ENCODE measurements at places on chromosomes 1 and 21.
A peak's percentile ranks its signal among the peaks of the same experiment; 100 is the strongest.

DNA sequence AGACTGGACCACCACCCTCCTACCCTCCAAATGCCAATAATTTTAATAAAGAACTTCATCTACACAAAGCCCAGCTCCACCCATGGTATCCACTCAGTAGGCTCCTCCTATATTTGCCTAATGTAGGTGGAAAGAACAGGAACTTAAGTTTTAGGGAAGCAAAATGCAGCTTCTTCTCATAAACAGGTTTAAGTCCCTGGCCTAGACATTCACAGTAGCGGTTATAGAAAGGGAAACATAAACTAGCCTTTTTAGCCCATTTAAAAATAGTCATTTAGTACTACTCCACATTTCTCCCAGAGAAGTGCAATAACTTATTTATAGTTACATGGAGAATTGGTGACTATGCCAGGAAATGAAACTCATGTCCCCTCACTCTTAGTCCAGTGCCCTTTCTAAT, 56.6 kb upstream of the CPLANE2 start:
- DNase-seq: no peak

- no peak for DNase-seq
Measured at GRCh38 chr1:42951588-42951987, 7.1 kb downstream of the SLC2A1 start.

DNA sequence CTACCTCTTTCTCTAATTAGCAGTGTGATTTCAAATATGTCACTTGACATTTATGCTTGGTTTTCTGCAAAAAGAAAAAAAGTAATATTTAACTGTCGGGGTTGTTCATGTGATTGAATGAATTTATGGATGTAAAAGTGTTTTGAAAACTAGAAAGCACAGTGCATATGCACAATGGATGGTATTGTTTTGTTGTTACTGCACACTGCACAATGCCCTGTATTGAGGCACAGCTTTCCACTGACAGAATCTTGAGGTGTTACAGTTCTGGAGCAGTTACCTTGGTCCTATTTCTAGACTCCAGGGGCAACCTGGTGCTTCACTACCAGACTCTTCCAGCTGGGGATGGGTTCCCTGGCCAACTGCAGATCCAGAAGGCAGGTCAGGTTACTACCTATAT, 116.8 kb upstream of the L1TD1 start:
- DNase-seq: no peak

- DNase-seq: no peak
Measured at GRCh38 chr21:25701529-25701928, 33.2 kb downstream of the ATP5PF start.

DNA sequence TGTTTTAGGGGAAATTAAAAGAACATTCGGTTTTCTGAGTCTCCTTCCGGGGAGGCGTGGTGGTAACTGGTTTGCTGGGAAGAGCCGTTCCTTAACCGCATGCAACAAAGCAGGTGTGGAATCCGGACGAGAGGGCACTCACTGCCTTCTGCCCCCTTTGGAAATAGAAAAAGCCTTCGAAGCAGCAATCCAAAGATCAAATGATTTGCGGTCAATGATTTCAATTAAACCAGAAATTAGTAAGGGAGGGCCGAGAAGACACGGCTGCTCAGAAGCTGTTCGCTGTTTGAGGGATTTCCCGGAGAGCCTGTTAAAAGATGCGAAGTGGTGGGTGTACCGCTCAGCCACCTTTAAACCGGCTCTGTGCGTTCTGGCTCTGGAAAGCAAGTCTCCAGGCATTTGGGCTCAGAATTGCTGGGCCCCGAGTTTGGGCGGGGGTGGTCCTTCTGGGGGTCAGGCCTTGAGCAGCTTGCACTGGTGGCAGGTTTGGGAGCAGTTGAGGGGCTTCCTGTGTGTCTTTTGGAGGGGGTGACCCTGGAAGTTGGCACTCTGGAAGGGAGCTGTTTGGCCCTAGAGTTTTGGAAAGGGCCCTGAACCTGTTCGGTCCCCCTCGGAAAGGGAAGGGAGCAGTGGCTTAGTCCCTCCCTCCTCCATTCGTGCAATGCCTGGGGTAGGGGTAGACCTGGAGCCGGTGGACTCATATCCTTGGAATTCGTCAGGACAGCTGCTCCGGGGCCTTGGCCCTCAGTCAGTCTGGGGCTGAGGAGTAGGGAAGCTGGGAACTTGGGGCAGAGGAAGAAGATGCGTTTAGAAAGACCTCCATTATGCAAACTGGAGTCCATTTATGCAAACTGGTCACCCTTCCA, 3.1 kb downstream of the SIM2 start:
- DNase-seq: no peak

DNA sequence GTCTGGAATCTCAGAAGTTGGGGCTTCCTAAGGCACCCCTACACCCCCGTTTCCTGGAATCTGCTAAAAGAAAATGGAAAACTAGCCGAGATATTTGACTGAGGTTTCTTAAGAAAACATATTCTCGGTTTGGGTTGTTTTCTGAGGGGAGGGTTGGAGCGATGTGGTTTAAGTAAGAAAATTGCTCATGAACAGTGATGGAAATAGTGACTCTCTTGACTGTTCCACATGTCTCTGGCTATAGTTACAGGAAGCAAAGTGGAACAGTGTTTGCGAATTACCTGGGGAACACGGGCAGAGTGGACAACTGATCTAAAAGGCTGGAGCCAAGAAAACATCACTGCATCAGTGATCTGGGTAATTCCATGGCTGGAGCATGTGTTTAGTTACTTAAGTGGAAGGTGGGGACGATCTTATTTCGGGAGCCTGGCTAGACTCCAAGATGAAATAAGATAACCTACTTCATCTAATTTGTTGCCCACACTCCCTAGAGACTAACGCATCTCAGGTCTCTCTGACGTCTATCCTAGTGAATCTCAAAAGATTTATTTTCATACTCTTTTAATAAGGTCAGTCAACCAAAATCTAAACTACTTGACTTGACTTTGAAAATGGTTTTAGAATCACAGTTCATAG, 92.4 kb downstream of the KCNJ15 start:
- peak; percentile 62 for DNase-seq

DNA sequence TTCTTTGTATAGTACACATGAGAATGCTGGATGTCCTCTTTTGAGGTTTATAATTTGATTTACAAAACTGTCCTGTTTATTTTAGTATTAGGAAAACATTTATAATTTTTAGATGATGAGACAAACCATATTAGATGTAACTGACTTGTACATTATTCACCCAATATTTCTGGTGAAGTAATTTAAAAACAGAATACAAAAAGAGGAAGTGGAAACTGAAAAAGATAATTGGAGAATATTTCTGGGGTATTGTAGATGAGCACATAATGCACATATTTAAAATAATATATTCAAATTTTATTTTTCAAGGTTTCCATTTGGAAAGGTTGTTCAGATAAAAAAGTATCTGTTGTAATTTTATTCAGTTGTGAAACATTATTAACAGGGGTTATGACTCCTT, 40.7 kb downstream of the XPR1 start:
- no peak for DNase-seq

DNA sequence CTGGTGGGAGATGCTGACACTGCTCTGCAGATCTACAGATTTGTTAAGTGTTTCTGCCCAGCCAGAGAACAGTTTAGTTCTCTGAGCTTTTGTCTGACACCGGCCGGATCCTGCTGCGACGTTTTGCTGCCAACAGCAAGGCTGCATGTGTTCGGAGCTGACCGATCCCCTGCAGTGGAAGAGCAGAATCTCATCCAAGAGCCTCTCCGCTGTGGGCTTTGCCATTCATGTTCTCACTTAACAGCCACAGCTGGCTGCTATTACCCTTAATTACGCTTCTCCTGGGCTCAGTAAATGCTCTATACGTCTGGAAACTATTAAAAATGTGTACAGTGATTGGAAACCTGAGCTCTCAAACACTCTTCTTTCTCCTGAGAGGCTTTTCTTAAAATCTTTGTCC, 105.3 kb downstream of the BCAR3 start:
- DNase-seq: no peak

- DNase-seq: no peak
Measured at GRCh38 chr1:183733715-183734114, 71.2 kb upstream of the RGL1 start.

- no peak for DNase-seq
Measured at GRCh38 chr1:14949270-14949835, 204.2 kb upstream of the TMEM51 start.

GRCh38 chr1:230923176-230923575, 54.9 kb upstream of the C1orf198 start:
- no peak for DNase-seq

GRCh38 chr1:229716069-229716468, 90.0 kb downstream of the URB2 start:
- DNase-seq: peak; percentile 32

DNA sequence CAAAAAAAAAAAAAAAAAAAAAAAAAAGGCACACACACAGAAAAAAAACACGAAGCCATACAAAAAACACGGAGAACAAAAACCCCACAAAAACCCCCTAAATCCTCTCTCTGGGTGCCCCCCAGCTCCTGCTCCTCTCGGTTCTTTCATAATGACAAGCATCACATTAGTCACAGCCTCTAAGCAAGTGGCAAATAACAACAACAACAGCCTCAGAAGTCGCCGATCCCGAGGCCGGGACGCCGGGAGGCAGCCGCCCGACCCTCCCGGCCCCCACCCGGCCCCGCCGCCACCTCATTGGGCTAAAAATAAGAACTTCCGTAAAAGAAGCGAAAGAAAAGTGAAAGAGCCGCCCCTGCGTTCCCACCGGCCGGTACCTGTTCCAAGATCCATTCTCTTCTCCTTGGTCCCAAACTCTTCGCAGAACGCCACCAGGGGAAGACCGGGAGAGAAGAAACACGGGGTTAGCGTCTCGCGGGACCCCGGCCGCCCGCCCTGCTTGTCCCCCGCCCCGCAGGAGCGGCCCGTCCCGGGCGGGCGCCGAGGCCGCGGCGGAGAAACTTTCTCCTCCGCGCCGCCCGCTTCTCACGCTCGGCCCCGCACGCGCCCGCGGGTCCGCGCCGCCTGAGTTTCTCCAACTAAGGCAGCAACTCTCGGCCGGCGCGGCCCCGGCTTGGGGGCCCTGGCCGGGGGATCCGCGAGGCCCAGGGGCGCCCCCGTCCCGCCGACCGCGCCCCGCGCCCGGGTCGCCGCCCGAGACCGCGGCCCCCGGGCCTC, 102.8 kb downstream of the CASZ1 start:
- DNase-seq: no peak

DNA sequence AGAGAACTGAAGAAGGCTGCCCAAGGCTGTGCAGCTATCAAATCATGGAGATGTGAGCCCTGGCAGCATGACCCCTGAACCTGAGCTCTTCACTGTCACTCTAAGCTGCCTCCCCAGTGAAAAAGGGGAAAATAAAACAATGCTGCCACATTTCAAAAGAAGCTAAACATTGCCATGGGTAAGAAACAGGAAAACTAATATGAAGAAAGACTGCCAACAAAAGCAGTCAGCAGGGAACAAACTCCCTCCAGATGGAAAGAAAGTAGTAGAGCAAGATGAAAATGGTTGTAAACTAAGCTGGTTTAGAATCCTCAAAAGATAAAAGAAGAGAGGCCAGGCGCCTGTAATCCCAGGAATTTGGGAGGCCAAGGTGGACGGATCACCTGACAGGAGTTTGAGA, 36.2 kb upstream of the CSF1 start:
- no peak for DNase-seq

DNA sequence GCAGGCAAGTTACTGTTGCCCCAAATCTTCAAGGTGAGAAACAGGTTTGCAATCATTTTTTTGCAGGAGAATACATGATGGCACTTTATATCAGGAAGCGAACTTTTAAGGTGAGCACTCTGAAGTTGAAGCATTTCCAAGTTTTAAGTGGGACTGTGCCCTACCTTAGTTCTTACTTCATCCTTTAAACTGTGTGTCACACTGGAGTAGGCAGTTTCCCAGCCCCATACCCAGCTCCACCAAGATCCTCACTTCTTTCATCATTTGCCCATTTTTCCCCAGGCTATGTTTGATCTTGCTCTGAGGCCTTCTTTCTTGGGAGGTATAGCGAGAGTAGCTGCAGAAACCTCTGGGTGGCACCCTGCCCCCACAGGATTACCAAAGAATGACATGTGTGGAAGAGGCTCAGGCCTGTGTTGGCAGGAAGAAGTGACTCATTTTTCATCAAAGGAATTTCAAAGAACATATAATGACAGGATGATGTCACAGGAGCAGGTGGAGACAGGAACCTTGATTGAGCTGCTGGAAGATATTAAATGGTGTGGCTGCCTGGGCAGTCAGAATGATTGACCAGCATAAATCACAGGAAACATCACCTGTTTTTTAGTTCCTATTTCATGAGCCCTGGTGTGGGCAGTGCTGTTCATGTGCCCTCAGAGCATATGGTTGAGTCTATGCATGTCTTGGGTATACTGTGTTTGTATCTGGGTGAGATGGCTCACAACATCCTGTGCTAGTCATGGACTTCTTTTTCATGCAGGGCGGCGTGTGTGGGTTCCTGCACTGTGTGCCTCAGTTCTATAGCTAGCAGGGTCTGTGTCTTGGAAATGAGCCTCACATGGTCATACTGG, 20.8 kb upstream of the MACF1 start:
- no peak for DNase-seq

DNA sequence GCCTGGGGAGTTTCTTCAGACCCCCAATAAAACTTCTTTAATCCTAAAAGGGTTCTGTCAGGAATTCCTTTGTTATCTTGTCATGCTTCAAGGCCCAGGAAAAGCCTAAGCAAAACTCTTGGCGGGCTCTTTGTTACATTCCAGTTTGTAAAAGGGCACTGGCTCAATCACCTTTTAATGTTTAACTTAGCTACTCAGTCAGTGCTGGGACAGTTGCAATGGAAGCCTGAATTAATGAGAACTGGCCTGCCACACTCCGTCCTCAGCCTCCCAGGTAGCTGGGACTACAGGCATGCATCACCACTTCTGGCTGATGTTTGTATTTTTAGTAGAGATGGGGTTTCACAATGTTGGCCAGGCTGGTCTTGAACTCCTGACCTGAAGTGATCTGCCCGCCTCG, 21.3 kb upstream of the ASB17 start:
- DNase-seq: no peak

GRCh38 chr1:18670121-18670867, 39.6 kb downstream of the PAX7 start:
- no peak for DNase-seq

DNA sequence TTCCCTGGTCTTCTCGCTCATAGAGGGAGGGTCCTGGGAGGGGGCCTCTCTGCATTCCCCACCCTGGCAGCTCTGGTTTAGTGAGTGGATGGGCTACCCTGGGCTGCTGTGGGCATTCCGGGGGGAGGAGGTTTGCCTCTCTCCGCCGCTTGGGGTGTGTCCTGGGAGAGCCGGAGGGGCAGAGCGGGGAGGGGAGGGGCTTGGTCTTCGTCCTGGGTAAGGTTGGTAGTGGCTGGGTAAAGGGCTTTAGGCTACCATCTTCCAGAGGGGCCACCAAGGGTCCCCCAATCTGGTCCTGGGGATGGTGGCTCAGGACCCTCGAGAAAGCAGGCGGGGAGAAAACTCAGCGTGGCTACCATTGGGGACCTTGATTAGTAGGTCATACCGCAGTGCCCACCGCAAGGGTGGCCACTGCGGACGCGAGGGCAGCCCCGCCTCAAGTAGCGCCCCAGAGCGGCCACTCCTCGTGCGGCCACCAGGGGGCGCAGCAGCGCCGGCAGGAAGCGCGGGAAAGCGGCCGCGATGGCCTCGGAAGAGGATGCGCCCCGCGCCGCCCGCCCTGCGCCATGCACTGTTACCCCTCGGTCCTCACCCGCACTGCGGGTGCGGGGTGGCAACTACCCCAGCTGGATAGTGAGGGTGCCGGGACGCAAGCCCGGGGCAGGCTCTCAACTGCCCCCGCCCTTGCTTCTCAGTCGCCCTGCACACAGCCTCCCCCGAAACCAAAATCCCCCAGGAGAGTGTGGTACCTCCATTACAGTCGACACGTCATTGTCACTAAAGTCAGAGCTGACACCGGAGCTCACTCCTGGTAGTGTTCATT, 44.1 kb upstream of the SLC25A33 start:
- DNase-seq: no peak

GRCh38 chr21:39150877-39151276, 32.4 kb downstream of the PSMG1 start:
- DNase-seq: no peak

GRCh38 chr1:68799096-68799495, 302.2 kb upstream of the DEPDC1 start:
- DNase-seq: no peak
